Suprapubic skin (tissue), 4 donors: ENCODE measurements at places on chromosomes 5 and 9. TPM values are rescaled to one million over a fixed set of nuclear protein-coding genes. Genes with fewer than 3 reads are reported as not detected.

DNA sequence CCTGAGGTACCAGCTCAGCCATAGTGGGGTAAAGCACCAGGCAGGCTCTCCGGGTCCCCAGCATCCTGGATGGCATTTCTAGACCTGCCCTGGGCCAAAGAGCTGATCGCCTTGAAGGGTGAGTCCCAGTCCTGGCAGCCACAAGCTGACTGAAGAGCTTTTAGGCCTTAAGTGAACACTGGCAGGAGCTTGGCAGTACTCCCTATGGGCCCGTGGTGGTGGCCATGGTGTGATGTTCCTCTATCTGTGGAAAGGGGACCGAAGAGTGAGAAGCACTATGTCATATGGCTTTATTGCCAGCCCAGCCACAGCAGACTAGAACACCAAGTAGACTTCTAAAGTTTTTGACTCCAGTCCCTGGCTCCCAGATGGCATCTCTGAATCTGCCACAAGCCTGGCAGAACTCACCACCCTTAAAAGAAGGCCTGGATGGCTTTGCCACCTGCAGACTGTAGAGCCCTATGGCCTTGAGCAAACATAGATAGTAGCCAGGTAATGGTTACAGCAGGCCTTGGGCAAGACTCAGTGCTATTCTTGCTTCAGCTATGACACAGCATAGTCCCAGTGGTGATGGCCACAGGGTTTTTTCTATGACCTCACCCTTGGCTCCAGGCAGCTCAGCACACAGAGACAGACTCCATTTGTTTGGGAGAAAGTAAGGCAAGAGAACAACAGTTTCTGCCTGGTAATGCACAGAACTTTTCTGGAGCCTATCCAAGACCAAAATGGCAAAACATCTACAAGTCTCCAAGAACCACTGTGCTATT lies 801.5 kb upstream of the DMAC1 start:
- H3K4me3 ChIP-seq: no peak overlapping the region
- H3K27ac ChIP-seq: no peak overlapping the region
- H3K27me3 ChIP-seq: no peaks in the 10 kb centered on the region
- no peaks in the 10 kb centered on the region for H3K4me1 ChIP-seq
- no peaks in the 10 kb centered on the region for H3K36me3 ChIP-seq

DNA sequence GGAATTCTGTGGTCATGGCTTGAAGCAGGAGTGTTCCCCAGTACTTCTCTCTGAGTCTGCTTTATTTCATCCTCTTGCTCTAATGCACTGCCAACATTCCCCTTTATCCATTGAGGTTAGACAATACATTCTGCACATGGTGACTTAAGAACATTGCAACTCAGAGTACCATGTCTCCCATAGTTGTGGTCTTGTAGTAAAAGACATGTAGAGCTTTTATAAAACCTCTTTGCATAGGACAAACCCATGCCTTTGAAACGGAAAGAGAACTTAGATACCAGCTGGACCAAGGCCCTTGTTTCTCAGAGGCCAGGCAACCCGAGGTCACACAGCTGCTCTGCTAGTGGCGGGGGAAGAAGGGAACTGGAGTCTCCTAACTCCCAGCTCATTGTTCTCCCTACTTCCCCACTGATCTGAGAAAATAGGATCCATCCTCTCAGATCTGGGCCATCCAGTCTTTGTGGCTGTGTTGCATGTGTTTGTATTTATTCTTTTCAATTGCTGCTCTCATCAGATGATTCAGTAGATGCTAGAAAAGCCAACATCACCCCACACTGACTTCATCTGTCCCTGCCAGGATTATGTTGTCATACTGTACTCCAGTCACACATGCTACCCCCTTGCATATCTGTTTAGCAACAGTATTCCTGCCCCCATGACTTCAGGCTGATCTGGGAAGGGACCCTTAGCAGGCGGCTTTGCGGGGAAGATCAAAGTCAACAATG lies 236.9 kb downstream of the SAXO1 start:
- no peak overlapping the region for H3K4me3 ChIP-seq
- H3K36me3 ChIP-seq: no peaks in the 10 kb centered on the region
- no peak for DNase-seq
- no peak overlapping the region for H3K27ac ChIP-seq
- H3K27me3 ChIP-seq: no peaks in the 10 kb centered on the region

DNA sequence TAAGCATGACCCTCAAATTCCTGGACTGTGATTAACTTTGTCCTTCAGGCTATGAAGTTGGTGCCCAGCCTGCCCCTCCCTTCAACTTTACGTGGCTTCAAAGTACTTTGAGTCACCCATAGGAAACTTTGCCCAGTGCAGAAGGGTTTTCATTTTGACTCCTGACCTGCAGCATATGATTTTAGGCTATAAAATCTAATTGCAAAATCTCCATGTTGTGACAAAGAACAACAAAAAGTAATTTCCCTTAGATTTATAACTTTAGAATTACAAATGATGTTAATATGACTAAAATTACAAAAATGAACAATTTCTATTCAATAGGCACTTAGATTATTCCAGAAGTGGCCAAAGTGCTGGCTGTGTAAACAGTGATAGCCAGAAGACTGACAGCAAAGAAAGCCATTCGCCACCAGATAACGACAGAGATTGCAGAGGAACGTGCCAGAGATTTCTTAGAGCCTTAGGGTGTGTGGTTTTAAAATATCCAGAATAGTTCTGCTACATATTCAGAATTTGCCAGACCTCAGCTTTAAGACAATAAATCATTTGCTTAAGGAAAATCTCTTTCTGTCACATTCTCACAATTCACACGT lies 197.4 kb downstream of the SEMA5A start:
- no peaks in the 10 kb centered on the region for H3K27me3 ChIP-seq
- H3K27ac ChIP-seq: no peak overlapping the region

DNA sequence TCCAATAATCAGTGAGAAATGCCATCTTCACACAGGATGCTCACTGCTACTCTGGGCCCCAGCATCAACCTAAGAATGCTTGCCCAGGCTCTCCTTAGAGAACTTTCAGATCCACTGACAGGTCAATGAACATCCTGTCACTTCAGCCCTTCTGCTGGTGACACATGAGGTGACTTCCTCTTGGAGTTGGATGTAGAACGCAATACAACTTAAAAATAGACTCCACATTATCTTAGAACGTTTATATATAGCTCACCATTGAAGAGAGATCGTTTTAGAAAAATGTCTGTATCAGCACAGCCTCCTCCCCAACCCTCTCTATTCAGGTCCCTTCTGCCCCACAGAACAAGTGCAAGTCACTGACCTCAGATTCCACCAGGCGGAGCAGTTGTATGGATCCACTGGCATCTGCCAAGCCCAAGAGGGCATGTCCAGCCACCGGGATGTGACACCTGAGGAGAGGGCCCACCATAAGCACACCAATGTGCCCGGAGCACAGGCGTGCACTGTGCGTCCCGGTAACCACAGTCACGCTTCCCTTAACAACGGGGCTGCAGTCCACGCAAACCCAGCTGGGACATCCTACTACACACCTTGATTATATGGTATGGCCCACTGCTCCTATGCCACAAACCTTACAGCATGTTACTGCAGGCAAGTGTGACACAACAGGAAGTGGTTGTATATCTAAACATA lies 2.9 kb downstream of the DPH7 start:
- no peak for DNase-seq
- H3K27me3 ChIP-seq: no peaks in the 10 kb centered on the region
- H3K4me1 ChIP-seq: peaks cover 34% of the 10 kb centered on the region
- no peak overlapping the region for H3K4me3 ChIP-seq
- H3K36me3 ChIP-seq: peaks cover 35% of the 10 kb centered on the region

GRCh38 chr9:94937214-94937903 lies 210.9 kb downstream of the AOPEP start:
- peaks cover 3% of the 10 kb centered on the region for H3K4me1 ChIP-seq
- H3K27me3 ChIP-seq: no peaks in the 10 kb centered on the region
- no peak overlapping the region for H3K27ac ChIP-seq
- no peak overlapping the region for H3K4me3 ChIP-seq
- no peaks in the 10 kb centered on the region for H3K36me3 ChIP-seq

DNA sequence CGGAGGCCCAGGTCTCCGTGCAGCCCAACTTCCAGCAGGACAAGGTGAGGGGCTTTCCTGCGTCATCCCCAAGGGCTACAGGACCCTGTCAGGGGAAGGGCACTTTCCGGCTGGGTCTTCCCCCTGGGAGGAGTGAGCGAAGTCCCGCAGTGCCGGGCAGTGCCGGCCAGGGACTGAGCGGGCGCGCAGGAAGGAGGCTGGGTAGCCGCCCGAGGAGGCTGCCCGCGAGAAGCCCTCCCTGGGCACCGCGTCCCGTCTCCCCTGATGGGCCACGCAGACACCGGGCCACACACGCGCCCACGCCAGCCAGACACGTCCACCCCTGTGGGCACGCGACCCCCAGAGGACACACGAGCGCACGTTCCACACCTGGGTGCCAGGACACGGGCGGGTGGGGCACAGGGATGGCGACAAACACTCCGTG lies 357 bp downstream of the PTGDS start:
- peak overlapping the region; percentile 56 for H3K4me3 ChIP-seq
- no peaks in the 10 kb centered on the region for H3K36me3 ChIP-seq
- no peak for DNase-seq
- H3K4me1 ChIP-seq: peaks cover 39% of the 10 kb centered on the region

DNA sequence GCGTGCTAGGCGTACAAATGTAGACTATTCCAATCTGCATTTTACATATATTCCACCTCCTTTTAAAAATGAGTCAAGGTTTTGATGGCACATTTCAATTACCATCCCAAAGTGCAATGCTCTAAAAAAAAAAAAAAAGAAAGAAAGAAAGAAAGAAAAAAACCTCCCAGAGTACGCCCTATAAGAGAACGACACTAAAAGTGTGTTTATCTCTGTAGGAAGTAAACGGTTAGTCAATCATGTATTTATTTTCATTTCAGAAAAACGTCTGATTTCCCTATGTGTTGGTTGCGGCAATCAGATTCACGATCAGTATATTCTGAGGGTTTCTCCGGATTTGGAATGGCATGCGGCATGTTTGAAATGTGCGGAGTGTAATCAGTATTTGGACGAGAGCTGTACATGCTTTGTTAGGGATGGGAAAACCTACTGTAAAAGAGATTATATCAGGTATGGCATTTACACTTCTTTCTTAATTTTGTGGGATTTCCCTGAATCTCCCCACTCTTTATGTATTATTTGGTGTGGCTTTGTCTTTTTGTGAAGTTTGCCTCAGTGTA lies 1.1 kb downstream of the ISL1 start:
- peaks cover 46% of the 10 kb centered on the region for H3K4me1 ChIP-seq
- H3K27ac ChIP-seq: no peak overlapping the region
- H3K27me3 ChIP-seq: peaks cover 98% of the 10 kb centered on the region
- H3K36me3 ChIP-seq: no peaks in the 10 kb centered on the region
- DNase-seq: no peak
- H3K4me3 ChIP-seq: no peak overlapping the region

DNA sequence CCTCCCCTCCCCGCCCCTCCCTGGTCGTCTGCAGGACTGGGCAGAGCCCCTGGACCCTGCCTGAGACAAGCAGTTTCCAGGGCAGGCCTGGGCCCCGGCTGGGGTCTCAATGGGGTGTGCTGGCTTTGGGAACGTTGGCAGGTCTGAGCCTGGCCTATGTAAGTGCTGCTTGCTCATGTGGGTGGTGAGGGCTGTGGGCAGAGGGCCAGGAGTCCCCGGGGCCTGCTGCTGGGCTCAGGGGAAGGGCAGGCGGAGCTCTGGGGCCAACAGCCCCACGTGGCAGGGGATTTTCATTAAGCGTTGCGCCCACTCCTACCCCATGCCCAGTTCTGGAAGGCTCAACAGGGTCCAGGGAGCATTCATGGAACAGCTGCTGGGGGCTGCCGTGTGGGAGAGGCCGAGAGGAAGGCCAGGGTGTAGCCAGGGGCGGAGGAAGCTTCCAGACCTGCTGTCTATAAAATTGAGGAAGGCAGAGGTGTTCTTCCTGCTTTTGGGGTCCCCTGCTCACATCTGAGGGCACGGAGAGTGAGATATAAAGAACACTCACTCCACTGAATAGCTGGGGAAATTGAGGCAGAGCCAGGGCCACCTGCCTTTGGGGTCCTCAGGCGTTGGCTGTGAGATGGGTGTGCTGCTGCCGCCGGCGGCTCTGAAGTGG lies 32.5 kb downstream of the RXRA start:
- DNase-seq: no peak
- H3K4me3 ChIP-seq: no peak overlapping the region
- no peaks in the 10 kb centered on the region for H3K27me3 ChIP-seq
- H3K27ac ChIP-seq: peak overlapping the region; percentile 91
- H3K4me1 ChIP-seq: peaks cover 100% of the 10 kb centered on the region

DNA sequence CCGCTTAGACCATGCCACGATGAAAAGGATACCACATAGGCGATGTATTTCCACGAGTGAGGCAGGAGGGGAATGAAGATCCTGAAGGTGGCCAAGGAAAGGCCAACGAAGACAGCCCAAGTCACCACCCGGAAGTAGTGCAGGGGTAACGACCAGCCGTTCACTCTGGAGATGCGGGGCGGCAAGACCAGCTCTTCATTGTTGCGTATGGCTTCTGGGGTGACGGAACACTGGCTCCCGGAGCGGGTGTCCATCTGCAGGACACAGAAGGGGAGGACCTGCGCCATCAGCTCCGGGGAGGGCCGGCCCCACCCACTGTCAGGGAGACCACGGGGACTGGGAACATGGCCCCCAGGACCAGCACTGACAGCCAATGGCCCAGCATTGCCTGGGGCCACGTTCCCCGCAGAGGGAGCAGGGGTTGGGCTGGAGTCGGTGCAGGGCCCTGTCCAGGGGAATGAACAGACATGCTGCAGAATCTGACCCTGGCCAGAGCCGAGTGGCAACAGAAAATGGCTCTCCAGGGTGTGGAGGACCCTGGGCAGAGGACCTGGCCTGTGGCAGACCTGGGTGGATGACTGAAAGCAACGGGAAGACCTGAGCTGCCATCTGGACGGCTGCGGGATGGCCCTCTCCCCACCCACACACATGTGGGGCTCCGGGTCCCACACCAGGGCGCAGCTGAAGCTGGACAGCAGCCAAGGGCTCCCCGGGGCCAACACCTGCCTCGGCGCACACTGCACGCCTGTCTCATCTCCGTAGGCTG lies 17.7 kb downstream of the ZDHHC11B start:
- no peaks in the 10 kb centered on the region for H3K36me3 ChIP-seq
- H3K4me3 ChIP-seq: no peak overlapping the region
- peak; percentile 78 for DNase-seq
- no peaks in the 10 kb centered on the region for H3K27me3 ChIP-seq
- H3K27ac ChIP-seq: no peak overlapping the region

DNA sequence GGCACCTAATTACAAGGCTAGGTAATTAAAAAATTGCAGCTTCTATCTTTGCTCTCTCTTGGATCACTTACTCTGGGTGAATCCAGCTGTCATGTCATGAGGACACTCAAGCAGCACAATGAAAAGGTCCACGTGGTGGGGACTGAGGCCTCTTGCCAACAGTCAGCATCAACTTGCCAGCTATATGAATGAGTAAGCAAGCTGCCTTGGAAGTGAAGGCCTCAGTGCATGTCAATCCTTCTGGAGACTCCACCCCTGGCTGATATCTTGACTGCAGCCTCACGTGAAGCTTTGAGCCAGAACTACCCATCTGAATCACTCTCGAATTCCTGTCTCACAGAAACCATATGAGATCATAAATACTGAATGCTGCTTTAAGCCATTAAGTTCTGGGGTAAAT lies 140.5 kb downstream of the SNX18 start:
- H3K27ac ChIP-seq: no peak overlapping the region
- H3K27me3 ChIP-seq: no peaks in the 10 kb centered on the region
- no peaks in the 10 kb centered on the region for H3K36me3 ChIP-seq
- no peak for DNase-seq

GIN1 gene
- total RNA-seq: 9.9 TPM
